ENCODE measurements at places on chromosomes 4 and X.
A peak's percentile ranks its signal among the peaks of the same experiment; 100 is the strongest.

- no peak for DNase-seq
Measured at GRCh38 chr4:77804471-77804870, 14.7 kb downstream of the CNOT6L start.

DNA sequence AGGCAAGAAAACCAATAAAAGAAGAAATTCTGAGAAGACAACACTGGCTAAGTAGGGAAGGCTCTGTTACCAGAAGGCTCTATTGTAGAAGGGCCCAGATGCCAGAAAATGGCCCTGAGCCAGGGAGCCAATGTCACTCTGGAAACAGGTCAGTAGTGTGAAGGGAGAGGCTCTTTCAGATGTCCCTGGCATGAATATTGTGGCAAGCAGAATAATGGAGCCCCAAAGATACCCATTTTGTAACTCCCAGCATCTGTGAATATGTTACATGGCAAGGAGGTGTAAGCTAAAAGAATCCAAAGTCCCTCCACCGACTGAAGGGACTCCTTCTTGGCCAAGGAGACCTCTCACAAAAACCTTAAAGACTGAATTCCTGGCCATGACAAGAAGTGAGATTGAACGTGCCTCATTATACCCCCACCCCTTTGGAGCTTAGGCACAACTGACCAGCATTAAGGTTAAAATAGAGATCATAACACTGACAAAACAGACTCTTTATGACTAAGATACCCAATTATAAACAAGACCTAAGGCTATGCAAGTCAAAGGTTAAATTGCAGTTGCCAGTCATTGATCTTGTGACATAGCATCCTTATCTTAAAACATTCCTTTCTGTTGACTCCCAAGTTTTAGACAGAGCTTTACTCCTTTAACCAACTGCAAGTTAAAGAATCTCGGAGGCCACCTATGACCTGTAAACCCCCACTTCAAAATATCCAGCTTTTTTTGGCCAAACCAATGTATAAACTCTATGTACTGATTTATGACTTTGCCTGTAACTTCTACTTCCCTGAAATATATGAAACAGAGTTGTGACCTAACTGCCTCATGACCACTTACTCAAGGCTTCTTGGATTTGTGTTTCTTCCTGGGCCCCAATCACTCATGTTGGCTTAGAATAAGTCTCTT lies 42.2 kb upstream of the SMIM10 start:
- DNase-seq = no peak

- DNase-seq = no peak
Measured at GRCh38 chr4:110138551-110138950, 59.9 kb downstream of the ELOVL6 start.

DNA sequence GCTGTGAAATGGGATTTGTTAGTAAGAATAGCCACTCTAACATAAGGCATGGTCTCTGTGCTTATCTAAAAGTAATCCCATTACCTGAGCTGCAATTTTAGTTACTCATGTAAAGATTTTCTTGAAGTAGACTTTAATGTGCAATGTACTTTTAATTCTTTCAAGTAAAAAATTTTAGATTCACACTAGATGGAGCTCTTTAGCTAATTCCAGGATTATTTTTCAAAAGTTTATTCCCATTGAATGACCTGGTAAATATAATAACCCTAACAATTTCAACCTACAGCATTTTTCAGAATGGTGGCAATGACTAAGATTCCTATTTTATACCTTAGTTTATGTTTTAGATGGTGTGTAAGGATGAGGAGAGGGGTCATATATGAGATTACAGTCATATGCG lies 18.1 kb downstream of the USP38 start:
- no peak for DNase-seq

GRCh38 chrX:8846266-8846665 lies 45.1 kb upstream of the FAM9A start:
- no peak for DNase-seq

GRCh38 chr4:139629436-139630125 lies 36.0 kb upstream of the MGST2 start:
- DNase-seq = no peak

DNA sequence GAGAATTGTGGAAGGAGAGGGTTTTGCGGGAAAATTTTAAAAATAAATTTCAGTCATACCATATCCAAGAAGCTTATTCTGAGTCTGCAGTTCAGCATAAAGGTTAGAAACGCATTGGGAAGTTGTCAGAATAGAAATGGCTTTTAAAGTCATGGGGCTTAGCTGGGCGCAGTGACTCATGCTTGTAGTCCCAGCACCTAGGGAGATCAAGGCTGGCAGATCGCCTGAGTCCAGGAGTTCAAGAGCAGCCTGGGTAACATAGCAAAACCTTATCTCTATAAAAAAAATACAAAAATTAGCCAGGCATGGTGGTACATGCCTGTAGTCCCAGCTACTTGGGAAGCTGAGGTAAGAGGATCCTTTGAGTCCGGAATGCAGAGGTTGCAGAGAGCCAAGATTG lies 3.9 kb upstream of the PLA2G12A start:
- DNase-seq = no peak

DNA sequence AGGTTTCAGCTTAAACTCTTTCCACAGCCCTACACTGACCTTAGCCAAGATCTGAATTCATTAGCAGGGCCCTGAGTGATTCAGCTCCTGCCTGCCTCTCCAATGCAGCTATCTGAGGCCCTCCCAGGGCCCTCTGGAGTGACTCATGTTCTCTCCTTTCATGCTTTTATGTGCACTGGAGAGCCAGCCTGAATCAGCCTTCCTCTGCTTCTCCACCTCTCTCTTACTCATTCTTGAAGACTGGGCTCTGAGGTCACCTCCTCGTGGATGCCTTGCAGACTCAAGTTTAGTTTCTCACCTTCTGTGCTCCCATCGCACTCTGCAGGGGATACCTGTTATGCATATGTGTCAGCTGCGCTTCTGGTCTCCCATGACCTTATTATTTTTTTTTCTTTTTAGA lies 3.1 kb upstream of the OCIAD2 start:
- DNase-seq = peak; percentile 88

DNA sequence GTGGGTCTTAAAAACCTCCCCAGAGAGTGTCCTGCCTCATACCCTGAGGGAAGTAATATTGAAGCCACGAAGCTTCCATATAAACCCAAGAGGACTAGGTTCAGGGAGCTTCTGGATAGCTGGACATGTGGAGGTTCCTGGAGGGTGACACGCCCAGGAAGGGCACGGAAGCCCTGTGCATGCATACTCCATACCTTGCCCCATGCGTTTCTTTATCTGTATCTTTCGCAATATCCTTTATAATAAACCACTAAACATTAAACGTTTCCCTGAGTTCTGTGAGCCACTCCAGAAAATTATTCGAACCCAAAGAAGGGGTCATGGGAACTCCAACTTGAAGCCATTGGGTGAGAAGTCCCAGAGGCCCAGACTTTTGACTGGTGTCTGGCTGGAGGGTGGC lies 45.7 kb upstream of the HPF1 start:
- DNase-seq = no peak

GRCh38 chr4:185693548-185694215 lies 118.3 kb downstream of the SORBS2 start:
- DNase-seq = no peak

DNA sequence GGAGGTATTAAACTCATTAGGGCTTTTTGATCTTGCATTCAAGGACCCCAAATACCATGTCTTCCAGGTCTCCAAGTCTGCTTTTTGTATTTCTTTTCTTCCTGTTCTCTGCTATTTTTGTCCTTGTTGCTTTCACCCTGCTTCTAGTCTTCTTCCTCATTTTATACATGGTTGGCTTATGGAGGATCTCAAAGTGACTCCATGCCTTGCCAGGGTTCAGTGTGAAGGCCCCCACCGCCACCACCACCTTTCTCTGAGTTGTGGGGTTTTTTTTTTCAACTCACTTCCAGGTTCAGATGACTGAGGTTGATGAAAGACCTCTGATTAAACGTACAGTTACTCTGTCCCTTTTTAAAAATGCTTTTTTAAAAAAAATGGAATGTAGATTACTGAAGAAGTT lies 96.3 kb downstream of the MAML3 start:
- DNase-seq = no peak

- no peak for DNase-seq
Measured at GRCh38 chrX:2478546-2479419, 22.0 kb downstream of the DHRSX start.

DNA sequence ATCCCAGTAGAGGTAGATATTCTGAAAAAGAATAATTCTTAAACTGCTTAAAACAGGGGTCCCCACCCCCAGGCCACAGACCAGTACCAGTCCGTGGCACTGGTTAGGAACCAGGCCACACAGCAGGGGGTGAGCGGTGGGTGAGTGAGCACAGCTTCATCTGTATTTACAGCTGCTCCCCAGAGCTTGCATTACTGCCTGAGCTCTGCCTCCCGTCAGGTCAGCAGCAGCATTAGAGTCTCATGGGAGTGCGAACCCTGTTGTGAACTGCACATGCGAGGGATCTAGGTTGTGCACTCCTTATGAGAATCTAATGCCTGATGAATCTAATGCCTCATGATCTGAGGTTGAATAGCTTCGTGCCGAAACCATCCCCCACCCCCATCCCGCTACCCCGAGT lies 76.8 kb downstream of the FAM114A1 start:
- no peak for DNase-seq

GRCh38 chrX:70477734-70478075 lies 33.1 kb downstream of the DLG3 start:
- no peak for DNase-seq

GRCh38 chr4:68654946-68655721 lies 15.3 kb downstream of the UGT2B15 start:
- no peak for DNase-seq

DNA sequence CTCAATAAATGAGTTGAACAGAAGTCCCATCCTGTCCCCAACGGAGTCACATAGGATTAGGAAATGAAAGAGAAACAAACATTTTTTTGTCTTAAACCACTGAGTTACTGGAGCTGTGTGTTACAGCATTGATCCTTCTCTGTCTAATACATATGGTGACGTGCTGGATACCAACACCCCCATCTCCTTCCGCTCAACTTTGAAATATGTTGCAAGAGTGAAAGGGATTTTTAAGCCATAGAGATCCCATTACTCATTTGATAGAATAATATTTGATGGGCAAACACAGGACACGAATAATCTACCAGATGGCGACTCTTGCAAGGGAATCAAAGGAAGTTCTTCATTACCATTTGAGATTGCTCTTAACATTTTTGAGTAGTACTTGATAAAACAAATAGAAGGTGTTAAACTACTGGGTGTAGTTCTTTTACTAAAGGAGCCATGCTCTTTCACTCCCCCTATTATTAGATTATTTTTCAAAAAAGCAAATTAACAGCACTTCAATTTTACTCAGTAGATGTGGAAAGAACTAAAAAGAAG lies 140.5 kb downstream of the PACRGL start:
- DNase-seq = no peak

DNA sequence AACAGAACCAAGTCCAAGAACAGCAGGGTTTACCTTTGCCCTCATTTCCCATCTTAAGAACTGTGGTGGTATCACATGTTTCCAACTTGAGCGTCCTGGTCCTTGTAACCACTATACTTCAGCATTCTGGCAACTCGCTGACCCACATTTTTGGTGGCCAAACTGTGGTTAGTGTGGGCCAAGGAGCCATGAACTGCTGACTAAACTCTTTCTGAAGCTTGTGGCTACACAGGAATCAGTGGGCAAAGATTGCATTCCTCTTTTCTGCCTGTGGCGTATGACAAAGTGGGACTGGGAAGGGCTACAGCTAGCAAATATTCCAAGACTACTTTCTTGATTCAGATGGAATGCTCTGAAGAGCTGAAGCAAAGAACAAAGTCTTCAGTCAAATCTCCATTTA lies 106.3 kb upstream of the MID1 start:
- no peak for DNase-seq

Measured in stimulated activated CD4-positive, alpha-beta T cell treated with anti-CD3 and anti-CD28 coated beads, Interleukin-1b, Interleukin-23, amount 100 ng/mL, for 48 hours (primary cell).